GM13977 (cell line): ENCODE measurements at places on chromosomes 2 and 18.

- DNase-seq: no peak
Measured at GRCh38 chr2:104375206-104375605, 478.7 kb upstream of the POU3F3 start.

DNA sequence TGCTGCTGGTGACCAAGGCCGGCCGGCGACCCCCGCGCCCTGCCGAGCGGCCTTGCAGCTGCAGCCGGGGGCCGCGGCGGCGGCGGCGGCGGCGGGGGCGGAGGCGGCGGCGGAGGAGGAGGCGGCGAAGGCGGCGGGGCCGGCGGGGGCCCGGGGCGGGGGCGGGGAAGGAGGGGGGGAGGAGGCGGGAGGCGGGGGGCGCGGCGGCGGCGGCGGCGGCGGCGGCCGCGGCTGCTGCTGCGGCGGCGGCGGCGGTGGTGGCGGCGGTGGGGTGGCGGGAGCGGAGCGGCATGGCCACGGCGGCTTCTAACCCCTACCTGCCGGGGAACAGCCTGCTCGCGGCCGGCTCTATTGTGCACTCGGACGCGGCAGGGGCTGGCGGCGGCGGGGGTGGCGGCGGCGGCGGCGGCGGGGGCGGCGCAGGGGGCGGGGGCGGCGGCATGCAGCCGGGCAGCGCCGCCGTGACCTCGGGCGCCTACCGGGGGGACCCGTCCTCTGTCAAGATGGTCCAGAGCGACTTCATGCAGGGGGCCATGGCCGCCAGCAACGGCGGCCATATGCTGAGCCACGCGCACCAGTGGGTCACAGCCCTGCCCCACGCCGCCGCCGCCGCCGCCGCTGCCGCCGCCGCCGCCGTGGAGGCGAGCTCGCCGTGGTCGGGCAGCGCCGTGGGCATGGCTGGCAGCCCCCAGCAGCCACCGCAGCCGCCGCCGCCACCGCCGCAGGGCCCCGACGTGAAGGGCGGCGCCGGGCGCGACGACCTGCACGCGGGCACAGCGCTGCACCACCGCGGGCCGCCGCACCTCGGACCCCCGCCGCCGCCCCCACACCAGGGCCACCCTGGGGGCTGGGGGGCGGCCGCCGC is 1.5 kb downstream of the POU3F3 start:
- DNase-seq: peak; percentile 27

DNA sequence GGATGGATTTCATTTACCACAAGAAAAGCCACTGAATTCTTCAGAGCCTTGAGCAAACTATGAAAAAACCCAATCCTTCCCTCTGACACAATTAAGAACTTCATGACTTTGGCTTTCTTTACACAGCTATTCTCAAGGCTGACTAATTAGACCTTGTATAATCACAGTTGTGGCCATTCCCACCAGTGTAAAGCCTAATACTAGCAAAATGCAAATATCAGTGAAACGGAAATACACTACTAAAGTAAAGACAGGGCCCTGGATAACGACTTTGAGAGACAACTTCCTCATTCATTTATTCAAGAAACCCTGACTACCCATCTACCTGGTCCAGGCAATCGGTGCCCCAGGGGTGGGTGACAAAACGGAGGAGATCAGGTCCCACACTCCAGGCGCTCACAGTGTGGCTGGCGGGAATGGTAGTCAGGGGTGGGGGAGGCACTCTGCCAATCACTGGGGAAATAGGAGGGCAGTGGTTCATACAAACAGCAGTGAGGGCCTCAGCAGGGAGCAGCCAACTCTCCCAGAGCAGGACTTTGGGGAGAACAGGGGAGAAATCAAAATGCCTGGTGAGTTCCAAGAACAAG is 28.1 kb downstream of the TMEM163 start:
- no peak for DNase-seq

DNA sequence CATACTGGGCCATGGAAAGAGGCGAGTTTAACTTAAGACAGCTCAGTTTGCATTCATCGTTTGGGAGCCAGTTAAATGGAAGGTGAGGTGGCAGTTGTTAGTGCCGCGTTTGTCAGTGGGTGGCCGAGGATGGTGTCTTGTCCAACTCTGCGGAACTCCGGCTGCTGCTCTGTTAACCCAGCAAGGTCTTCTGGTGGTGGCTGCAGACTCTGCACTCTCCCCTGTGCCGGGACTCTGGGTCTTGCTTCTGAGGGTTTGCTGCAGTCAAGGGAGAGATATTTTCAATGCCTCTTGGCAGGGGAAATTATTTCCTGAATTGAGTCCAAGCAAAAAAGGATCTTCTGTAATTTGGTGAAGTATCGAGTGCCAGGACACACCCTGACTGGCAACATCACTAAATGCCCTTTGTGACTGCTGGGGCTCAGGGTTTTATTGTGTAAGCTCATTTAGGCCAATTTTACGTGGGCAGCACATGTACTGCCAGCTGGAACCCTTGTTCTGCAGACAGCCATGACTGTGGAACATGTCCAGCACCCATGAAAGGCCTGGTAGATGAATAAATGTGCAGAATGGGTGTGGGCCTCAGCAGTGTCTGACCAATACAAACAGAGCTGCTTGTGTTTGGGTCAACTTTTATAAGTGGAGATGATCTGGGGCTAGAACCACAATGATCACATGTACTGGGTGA is 58.1 kb downstream of the IL1R2 start:
- no peak for DNase-seq

- DNase-seq: no peak
Measured at GRCh38 chr2:218434456-218434855, 15.5 kb downstream of the VIL1 start.
